ENCODE measurements at places on chromosomes 12 and 14.

GRCh38 chr12:106878804-106879203, 76.9 kb upstream of the TMEM263 start:
- DNase-seq, result no peak

DNA sequence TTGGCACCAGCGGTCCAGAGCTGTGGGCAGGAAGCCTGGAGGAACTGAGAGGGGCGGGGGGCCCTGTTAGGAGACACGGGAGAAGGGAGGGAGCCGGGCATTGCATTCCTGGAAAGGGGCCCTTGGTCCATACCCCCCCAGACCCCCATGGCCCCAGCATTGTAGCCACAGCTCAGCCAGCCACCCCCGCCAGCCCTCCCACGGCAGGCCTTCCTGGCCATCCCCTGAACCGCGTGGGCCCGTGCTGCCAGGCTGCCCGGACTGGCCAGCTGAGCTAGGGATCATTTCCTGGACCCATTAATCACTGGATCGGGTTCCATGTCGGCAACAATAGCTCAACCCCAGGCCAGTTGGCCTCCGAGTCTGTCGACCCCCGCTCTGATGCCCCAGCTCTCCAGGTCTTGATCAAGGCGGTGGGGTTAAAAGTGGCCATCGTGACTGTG, 39.8 kb upstream of the DIO3 start:
- no peak for DNase-seq

- no peak for DNase-seq
Measured at GRCh38 chr12:123726244-123726643, 14.1 kb downstream of the ATP6V0A2 start.

DNA sequence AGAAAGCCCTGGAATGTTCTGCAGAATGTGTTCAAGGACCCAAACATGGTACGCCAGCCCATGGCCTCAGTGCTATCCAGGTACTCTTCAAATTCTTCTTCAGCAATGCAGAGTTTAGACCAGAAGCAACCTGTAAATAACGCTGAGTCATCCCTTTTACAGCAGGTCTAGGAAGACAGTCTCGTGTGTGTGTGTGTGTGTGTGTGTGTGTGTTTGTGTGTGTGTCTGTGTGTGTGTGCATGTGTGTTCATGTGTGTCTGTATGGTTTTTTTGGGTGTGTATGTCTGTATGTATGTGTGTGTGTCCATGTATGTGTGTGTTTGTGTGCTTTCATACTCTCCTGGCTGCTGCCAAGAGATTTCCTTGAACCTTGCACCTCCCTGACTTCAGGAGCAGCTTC, 60.1 kb upstream of the RFX4 start:
- no peak for DNase-seq

DNA sequence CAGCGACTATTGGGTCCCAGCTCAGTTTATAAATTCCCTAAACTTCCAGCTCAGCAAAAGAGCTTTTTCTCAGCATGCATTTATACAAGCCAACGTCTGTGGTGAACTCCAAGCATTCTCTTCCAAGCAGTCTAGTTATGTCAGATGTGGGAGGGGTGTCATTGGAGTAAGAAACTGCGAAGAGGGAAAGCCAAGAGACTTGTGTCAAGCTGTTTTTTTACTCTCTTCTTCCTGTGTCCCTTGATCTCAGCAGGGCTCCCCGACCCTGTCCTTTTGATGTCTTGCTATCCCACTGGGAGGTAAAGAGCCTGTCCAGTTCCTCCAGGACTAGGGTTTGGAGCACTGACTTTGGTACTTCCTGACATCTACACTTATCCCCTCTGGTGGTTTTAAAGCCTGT, 69.0 kb downstream of the PPM1H start:
- DNase-seq, result no peak

DNA sequence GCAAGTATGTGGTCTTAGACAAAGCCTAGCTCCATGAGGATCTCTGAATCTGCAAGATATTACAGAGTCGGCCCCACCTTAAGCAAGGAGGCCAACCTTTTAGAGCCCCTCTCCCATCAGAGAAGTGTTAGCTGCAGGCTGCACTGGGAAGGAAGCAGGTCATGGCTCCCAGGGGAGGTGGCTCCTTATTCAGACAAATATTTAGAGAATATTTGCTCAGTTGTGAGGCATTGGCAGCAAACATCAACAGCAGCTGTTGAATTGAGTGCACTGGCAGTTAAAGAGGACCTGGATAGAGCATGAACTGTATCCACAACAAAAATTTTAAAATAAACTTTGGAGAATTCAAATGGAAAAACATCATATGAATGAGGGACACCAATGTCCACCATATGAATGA, 44.7 kb downstream of the FSCB start:
- no peak for DNase-seq

DNA sequence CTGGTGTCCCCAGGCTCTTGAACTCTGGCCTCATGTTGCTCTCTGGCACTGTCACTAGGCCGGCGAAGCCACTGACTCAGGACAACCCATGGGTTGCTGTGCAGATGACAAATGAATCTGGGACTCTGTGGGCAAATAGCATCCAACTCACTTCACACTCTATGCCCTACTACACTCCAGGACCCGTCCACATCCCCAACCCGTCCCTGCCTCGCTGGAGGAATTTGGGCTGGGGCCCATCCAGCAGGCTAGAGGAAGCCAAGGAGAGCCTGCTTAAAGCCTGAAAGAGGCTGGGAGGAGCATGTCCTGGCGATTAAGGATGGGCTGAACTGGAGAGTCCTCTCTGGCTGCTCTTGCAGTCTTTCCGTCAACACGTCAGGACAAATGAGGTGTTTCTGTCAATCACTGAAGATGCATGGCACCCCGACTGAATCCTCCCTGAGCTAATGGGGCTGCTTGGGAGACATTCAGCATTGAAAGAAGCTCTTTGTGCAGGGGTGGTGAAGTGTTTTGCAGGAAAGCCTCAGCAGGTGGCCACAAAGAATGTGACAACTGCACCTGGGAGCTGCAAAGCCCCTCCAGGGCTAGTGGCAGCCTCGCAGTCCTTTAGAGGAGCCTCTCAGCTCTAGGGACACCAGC, 71.7 kb downstream of the ANO2 start:
- no peak for DNase-seq

GRCh38 chr12:124680863-124681778, 113.7 kb upstream of the NCOR2 start:
- DNase-seq, result no peak

DNA sequence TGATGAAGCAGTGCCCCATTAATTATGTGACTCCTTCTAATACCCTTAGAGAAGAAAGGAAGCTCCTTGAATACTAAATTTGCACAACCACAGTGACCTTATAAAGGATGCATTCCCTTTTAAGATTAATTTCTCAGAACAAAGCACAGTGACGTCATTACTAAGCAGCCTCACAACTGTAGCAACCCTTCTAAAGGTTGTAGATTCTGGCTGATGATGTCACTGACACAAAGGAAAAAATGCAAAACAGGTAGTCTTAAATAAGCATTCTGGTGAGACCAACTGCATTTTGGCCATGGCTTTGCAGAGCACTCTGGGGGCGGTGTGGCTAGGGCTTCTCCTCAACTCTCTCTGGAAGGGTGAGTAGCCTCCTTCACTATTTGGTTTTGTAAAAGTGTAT, 38.4 kb upstream of the OR4E1 start:
- DNase-seq, result no peak

DNA sequence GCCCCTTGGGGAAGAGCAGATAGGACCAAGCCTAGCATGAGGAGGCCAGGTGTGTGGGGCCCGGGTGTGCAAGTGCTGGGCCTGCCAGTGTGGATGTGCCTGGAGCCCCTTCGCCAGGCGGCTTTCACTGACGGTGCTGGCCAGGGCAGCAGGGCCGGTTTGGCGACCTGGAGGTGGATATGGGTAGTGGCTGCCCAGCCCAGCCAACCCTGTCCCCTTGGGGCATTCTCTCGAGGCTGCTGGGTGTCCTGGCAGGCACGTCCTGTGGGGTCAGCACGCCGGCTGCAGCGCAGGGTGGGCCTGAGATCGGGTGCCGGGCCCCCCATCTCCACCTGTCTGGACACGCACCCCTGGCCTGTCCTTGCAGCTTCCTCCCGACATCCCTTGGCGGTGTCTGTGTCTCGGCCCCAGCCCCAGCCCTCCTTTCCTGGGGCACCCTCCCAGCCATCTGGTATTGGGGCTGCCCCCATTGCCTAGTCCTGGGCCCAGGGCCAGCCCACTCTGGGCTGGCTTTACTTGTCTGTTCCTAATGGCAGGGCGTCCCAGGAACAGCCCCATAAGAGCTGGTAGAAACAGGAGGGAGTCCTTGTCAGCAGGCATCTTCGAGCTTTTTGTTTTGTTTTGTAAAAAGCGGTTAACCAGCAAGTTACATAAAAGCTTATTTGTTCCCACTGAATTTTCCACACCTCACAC, 7.2 kb upstream of the CRIP2 start:
- no peak for DNase-seq

DNA sequence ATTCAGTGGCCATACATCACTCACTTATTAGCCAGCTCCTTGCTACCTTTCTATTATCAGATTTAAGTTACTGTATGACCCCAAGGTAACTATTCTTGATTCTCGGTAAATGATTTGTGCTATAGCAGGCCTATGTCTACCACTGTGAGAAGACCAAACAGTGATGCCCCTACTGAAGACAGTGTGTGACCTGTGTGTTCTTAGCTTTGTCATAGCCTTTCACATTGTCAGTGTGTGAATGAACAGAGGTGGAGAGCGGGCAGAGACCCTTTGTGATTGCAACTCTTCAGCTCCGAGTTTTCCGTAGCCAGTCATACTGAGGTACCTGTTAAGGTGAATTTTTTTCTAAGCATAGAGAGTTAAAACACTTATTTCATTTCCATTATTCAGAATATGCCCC, 294.0 kb downstream of the LRFN5 start:
- DNase-seq, result no peak

DNA sequence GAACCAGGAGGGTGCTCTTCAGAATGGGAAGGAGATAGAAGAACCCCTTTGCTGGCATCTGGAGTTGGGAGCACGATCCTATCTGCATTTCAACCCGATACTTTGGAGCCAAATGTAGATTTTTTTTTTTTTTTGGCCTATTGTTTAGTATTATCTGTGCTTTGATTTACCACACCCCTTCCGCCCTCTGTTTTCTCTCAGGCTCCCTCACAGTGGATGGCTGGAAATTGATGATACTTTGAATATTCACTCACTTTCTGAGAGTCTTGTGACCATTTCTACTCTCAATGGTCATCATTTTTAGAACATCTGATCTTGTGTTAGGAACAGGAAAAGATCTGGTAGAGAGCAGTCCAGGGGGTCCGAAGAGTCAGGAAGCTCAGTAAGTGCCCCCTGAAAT, 9.0 kb downstream of the TSPAN9 start:
- no peak for DNase-seq

DNA sequence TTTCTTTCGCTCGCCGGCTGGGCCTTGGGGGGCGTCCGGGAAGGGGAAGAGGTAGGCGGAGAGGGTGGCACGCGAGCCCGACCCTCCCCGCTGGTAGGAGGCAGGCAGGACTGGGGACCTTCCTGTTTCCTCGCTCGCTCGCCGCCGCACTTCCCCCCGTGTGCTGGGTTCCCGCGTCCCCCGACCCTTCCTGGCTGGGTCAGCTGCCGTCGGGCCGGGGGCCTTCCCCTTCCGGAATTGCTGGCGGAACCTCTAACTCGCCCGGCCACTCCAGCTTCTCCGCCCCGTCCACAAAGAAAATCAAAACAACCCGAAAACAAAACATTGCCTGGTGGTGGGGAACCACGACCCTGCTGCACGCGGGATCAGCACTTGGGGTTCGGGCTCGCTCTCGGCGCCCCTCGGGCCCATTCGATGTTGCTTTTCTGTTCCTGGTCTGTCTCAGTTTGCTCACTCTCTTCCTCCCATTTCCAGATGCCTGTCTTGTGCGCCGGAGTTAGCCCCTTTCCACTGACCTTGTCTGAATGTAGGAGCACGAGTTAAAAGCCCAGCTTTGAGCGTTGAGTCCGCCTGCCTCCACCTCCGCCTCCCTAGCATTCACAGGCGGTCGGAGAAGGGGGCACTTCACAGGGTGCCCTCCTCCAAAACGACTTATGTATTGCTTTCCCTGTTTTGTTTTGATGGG, 581 bp downstream of the PAPOLA start:
- peak; percentile 70 for DNase-seq

GRCh38 chr12:12020762-12021161, 50.0 kb upstream of the BCL2L14 start:
- no peak for DNase-seq

DNA sequence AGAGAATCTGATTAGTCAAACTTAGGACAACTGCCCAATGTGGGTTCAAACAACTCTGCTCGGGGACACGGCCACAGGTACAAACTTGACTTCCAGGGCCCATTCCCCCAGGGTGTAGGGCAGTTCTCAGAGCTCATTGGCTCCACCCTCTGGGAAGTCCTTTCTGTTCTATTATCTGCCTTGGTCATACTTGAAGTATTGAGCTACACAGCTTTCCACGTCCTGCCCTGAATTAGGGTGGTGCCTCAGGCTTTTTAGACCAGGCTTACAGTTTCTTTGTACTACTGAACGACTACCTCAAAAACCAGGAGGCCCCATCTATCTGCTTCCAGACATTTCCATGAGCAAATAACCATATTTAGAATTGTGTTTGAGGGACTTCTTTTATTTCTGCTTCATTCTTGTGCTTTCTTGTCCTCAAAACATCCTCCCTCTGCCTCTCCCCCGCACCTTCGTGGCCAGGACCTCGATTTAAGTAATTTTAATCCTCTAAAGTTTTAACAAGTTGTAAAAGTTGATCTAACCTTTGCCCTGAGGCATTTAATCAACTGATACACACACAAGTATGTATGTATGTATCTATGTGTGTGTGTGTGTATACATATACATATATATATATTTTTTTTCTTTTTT, 281.7 kb upstream of the AMIGO2 start:
- DNase-seq, result no peak

DNA sequence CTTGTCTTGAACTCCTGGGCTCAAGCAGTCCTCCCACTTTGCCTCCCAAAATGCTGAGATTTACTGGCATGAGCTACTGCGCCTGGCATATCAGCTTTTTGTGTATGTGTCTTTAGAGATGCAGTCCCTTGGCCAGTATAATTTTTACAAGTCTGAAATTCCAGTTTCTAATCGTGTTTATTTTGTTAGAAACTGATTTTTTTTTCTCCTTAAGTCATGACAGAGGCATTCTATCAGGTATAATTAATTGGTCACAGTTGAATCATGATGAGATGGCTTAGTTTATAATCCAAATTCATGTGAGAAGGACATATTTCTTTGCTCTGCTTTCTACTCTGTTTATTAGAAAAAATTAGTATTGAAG, 98.9 kb downstream of the PCNX1 start:
- DNase-seq, result no peak

DNA sequence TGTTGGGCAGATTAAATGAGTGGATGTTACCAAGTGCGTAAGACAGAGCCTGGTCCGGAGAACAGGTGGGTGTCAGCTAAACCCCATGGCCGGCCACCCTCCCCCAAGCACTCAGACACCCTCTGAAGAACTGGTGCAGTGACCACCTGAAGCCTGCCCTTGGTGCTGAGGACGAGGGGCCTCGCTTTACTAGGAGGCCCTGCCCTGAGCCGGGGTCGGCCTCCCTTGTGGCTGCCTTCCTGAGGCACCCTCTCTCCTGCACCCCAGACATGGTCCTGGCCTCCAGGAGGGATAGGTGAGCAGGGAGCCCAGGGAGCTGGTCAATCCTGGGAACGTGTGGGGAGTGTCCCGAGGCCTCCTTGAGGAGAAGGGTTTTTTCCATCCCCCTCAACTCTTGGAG, 4.9 kb upstream of the KIF26A start:
- peak; percentile 39 for DNase-seq

Data from pancreas (tissue), 10 donors.